ENCODE measurements at places on chromosomes 3 and 15.

GRCh38 chr3:148863814-148864213 lies 1.3 kb upstream of the CPA3 start:
- no peak for DNase-seq

GRCh38 chr3:122081543-122082247 lies 26.5 kb downstream of the CD86 start:
- no peak for DNase-seq

DNA sequence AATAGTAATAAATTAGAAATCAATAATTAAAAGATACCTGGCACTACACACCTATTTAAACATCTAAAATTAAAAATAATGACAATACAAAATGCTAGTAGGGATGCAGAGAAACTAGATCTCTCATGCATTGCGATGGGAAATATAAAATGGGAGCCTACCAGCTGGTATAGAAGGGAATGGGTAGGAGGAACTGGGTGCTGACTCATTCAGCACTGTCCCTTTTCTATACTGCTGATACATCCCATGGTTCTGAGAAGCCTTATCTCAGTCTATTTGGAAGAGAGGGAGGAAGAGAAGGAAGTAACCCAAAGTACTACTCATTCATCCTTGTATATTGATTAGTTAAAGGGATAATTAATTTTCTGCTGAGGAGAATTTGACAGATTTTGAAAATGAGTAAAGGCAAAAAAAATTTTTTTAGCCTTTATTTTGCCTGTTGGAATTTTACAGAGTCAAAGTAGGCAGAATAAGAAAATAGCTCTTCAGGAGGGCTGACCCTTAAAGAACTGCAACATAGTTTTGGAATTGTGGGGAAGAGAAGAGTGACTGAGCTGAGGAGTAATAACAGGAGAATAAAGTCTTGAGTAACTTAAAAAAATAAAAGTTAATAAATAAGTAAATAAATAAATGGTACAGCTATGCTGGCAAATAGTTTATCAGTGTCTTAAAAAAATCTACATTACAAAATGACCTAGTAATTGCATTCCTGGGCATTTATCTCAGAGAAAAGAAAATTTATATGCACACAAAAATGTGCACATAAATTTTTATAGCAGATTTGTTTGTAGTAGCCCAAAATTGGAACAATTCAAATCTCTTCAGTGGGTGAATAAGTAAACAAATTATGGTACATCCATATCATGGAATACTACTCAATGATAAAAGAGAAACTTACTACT lies 15.3 kb upstream of the BHLHE40 start:
- no peak for DNase-seq

- no peak for DNase-seq
These were observed 22.6 kb upstream of the POMGNT2 start for GRCh38 chr3:43128464-43128863.

DNA sequence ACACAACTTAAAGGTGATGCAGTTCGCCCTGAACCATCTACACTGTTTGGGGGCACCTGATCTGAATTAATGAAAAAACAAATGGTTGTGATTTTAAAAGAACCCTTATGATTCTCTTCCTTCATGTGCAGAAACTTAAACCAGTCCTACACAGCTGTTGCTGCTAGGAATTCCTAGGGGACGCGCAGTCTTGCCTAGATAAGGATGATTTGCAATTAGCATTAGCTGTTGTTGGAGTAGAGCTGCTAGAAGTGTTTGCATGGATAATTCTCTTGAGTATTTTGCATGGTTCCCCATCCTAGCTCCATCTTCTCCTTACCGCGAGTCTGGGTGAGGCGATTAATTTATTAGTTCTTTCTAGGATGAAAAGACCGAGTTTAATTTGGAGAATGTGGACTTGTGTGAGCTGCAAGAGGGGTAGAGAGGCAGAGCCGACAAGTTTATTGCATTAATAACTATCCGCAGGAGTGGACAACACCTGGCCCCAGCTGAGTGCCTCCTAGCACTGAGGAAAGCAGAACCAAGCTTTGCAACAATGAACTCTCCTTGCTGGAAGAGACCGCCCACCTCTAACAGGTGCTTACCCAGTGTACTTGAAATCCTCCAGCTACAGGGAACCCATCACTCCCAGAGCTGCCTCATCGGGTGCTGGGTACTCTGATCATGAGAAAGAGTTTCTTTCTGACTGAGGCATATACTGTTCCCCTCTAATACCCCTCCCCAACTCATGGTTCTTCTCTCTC lies 75.0 kb upstream of the WNT7A start:
- no peak for DNase-seq

GRCh38 chr15:85592148-85592547 lies 202.6 kb downstream of the KLHL25 start:
- DNase-seq, result no peak

GRCh38 chr15:77168141-77168540 lies 97.2 kb upstream of the TSPAN3 start:
- no peak for DNase-seq

- no peak for DNase-seq
These were observed 69.7 kb upstream of the DCBLD2 start for GRCh38 chr3:98971169-98971681.

GRCh38 chr3:133576169-133576568 lies 2.7 kb downstream of the CDV3 start:
- no peak for DNase-seq

DNA sequence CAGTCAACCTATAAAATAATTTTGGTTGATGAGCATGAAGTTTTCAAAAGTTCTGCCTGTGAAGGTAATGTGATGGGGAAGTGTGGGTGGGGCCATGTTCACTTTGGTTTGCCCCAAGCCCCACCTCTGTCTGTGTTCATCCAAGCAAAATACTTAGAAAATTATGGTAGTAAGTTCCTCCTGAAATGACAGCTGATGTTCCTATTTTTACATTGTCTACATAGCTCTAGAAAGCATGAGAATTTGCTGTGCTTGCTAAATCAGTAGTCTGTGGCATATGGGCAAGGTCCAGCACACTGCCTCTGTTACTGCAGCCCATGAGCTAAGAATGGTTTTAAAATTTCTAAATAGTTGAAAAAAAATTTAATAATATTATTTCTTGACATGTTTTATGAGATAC lies 21.9 kb upstream of the CP start:
- no peak for DNase-seq

- DNase-seq, result no peak
These were observed 757.7 kb downstream of the GRM7 start for GRCh38 chr3:7618606-7619005.

GRCh38 chr15:92393071-92393979 lies at the start of gene ST8SIA2:
Gene ST8SIA2, plus strand, starts transcription at chr15:92393881. Its CDS starts 184 bp downstream, at chr15:92394065.
- peak; percentile 32 for DNase-seq

- DNase-seq, result no peak
These were observed 28.4 kb downstream of the NSMCE3 start for GRCh38 chr15:29241207-29241606.

- no peak for DNase-seq
These were observed 13.2 kb downstream of the SPSB4 start for GRCh38 chr3:141064255-141064926.

DNA sequence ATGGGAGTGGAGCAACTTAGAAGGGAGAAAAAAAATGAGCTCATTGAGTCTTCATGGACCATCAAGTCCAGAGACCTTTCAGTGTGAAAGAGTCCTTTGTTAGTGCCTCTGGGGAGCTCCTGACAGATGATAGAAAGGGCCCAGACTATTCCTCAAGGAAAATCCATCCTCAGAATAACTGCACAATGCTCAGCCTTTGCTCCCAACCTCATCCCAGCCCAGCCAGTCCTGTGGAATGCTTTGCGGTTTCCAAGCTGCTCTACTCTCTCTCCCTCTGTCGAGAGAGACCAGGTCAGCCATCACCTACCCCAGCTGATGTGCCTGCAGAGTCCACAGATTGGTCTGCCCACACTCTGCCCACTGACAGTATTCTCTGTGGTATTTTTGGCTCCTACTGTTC lies 406.2 kb downstream of the MFSD1 start:
- DNase-seq, result peak; percentile 9

DNA sequence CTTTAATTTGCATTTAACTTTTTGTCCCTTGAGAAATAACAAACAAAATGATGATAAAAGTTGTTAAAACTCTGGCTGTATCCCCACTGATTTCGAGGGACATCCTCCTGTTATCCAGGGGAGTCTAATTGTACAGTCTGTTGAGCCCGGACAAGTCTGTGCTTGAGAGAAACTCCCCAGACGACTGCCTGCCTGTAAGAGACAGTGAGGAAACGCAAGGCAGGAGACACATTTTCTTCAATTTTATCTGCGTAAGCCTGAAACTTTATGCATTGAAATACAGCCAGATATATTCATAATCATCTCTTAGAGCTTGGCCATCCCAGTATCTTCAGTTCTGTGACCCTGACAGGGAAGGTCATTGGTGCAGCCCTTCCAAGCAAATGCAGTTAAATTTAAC lies 97.7 kb downstream of the ROBO2 start:
- no peak for DNase-seq

DNA sequence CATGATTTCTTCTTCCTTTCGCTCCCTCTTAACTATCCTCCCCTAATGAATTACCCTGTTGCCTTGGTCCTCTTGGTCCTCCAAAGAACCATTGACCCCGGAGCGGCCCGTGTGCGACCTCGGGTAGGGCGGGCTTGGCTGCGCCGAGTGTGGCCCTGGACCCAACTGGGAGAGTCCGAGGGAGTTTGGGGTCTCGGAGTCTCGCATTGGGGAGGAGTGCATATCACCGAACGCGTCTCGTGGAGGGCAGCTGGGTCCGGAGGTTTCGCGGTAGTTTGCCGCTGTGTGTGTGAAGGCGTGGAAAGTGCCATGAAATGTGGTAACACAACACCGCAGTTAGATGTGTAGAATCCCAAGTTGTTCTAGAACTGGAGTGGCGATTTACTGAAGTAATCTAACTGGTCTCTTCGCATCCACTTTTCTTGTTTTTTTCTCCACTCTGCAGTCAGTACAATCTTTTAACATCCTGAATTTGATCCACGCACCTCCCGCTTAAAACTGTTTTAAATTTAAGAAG lies 363 bp downstream of the GTF2E1 start:
- peak; percentile 85 for DNase-seq

GRCh38 chr15:39618063-39618823 lies 37.4 kb downstream of the THBS1 start:
- no peak for DNase-seq

All from posterior cingulate gyrus (tissue), 11 donors.